ENCODE measurements at places on chromosomes 6 and 20. TPM values are rescaled to one million over a fixed set of nuclear protein-coding genes. Genes with fewer than 3 reads are reported as not detected.

Gene SYCP2
- 0.50 TPM for total RNA-seq

Gene MRPS26
- 33.6 TPM for total RNA-seq

Gene SLC4A11
- total RNA-seq, result 3.6 TPM

Gene COL21A1
- total RNA-seq, result 0.66 TPM

Gene SYNJ2
- total RNA-seq, result 101 TPM

Gene GRM1
- under 0.01 TPM for total RNA-seq

Gene KIFC1
- total RNA-seq, result 48.7 TPM

Gene HTR1E
- not detected for total RNA-seq

Gene SLC17A2
- not detected for total RNA-seq

Gene THEMIS
- not detected for total RNA-seq

Gene PAK1IP1
- 35.6 TPM for total RNA-seq

Gene BMP5
- total RNA-seq, result 1.7 TPM

Gene CCM2L
- 5.5 TPM for total RNA-seq

Gene CST9L
- not detected for total RNA-seq

Gene LIN28B
- total RNA-seq, result not detected
